ENCODE measurements at places on chromosomes 12 and 14.

- DNase-seq, result no peak
Measured at GRCh38 chr12:72509891-72510290, 237.7 kb downstream of the TRHDE start.

DNA sequence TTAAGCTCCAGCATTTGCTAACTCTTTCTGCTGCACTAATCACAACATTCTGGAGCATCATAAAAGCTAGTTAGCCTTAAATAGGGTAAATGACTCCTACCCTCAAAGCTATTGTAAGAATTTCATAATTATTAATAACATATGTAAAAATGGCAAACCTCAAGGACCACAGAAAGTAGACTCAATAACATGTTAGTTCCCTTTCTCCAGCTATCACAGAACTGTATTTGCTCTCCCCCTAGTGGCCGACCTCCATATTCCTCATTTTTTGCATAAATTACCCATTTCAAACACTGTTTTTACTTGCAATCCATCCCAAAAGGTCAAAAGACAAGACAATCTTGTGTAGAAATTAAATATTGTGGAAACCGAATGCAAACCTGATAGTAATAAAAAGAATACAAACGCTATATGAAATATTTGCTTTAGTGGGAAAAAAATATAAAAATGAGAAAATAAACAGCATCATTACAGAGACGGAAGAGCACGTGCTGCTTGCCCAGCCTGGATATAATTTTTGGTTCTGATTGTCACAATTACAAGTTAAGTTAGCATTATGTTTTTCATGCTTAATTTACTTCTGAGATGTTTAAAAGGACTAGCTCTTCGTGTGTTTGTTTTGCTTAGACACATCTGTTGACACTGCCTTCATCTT lies 97.9 kb downstream of the RERGL start:
- DNase-seq, result peak; percentile 33

DNA sequence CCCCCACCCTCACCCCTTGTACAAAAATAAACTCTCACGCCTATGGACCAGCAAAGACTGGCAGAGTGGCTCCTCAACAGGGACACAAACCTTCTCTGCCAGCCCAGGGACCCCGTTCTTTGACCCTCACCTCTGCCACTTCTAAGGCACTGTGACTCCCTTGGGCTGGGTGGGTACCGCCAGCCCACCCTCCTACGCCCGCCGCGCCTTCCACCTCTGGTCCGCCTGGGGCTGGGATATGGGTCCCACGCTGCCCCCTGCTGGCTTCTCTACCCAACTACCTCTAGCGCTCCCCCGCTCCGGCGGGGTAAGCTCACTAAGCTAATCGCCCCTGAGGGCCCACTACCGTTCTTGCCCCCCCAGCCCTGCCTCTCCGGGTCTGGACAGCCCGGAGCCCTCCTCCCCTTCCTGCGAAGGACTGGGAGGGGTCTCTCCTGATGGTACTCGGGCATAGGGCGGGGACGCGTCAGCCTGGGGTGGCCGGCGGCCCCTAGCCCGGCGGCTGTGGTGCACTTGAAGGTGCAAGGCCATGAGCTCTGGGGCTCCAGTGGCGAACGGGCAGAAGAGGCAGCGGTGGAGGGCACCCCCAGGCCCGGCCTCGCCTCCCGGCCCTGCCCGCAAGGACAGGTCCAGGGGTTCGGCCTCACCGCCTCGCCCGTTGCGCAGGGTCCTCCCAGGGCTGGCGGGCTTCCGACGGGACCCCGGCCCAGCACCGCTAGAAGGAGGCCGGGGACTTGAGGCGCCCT lies 8.1 kb downstream of the ZNF219 start:
- DNase-seq, result no peak

DNA sequence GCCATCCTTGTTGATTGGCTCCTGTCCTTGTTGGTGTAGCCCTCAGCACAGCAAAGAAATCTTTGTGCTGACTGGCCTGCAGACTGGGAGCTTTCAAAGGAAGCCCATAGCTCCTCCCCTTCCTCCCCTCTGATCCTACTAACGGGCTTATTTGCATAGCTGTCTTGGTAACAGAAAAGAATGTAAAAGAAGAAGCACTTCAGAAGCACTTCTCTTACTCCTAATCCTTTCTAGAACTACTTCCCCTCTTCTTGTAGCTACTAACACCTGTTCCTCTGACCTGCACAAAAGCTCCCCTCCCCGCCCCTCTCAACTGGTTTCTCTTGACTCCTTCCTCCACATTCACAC lies 14.3 kb upstream of the RIC8B start:
- peak; percentile 46 for DNase-seq

DNA sequence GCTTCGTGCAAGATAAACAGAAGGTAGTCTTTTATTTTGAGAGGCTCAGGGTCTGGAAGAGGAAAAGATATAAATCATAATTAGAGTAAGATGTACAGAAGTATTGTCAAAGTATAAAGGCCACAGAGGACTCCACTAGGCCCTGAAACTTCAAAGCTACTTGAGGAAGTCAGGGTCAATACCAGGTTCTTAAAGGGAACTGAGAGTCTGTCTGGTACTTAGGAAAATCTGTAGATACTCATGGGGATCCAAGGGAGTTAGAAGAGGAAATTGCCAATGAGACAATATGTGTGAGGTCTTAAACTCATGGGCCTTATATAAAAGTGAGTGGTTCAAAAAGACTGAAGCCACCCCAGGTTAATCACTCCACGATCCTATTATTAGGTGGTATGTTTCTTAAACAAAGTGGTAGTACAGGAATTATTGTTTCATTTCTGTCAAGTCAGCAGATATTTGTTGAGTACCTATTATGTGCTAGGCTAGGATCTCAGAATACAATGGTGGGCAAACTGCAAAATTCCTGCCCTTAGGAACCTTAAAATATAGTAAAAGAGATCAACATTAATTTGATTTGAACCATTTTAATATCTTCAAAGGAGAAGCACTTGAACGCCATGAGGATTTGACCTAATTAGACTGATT lies 314.6 kb downstream of the ADAMTS20 start:
- no peak for DNase-seq

DNA sequence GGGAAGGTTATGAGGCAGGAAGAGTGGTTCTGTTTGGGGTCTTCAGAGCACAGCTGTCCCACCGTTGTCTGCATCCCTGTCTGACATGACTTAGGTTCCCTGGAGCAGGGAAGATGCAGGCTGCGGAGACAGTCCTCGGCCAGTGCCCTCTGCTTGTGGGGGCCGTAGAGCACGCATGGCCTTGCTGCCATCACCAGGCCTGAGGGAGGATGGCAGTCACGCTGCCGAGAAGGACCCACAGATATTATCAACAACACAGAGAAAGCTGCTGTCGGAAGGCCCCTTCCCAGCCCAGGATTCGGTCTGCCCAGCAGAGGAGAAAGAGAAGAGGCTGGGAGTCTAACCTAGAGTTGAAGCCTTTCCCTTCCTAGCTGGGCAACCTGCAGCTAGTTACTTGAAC lies 35.0 kb downstream of the ERH start:
- peak; percentile 49 for DNase-seq

Measured in globus pallidus (tissue), 1 donor.